ENCODE measurements at places on chromosomes 11 and 22.

GRCh38 chr11:91698845-91699244 lies 525.8 kb upstream of the FAT3 start:
- DNase-seq: no peak

DNA sequence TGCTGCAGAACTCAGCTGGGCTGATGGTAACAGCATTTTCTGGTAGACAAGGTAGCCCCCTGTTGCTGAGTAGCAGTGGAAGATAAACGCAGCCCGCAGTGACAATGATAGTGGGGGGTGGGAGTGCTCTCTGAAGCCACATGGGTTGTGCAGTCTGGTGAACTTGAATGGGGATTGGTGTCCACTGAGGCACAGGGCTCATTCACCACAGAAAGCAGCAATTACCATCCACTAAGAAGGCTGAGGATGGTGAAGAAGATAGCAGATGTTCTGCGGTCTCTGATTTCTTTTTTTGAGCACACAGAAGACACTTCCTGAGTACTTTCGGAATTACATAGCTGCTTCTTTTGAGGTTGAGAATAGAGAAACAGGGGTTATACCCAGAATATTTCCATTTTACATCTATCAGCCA lies 150.3 kb downstream of the LRRC4C start:
- DNase-seq: no peak

DNA sequence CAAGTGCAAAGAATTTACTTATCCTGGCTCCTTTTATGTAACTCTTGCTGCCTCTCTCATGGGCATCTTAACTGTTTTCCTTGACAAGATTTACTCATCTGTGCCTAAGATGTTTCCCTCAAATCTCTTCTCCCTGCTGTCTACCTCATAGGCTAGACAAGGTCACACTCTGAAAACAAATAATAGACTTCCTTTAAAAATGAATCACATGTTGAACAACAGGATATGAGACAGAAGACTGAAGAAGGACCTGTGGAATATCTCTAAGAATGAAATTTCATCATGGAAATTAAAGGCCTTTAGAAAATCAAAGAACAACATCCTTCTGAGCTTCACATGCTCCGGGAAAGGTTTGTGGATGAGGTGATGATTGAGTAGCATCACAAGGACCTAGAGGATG lies 6.0 kb upstream of the SCGB2A2 start:
- DNase-seq: no peak

GRCh38 chr11:118157186-118157895 lies 4.7 kb upstream of the SCN4B start:
- DNase-seq: no peak

- DNase-seq: no peak
Observed at GRCh38 chr11:100774132-100774531, 87.0 kb downstream of the ARHGAP42 start.

GRCh38 chr22:29343313-29343805 lies 27.9 kb upstream of the RASL10A start:
- no peak for DNase-seq

GRCh38 chr11:10731064-10731680 lies 19.9 kb upstream of the CTR9 start:
- DNase-seq: no peak

DNA sequence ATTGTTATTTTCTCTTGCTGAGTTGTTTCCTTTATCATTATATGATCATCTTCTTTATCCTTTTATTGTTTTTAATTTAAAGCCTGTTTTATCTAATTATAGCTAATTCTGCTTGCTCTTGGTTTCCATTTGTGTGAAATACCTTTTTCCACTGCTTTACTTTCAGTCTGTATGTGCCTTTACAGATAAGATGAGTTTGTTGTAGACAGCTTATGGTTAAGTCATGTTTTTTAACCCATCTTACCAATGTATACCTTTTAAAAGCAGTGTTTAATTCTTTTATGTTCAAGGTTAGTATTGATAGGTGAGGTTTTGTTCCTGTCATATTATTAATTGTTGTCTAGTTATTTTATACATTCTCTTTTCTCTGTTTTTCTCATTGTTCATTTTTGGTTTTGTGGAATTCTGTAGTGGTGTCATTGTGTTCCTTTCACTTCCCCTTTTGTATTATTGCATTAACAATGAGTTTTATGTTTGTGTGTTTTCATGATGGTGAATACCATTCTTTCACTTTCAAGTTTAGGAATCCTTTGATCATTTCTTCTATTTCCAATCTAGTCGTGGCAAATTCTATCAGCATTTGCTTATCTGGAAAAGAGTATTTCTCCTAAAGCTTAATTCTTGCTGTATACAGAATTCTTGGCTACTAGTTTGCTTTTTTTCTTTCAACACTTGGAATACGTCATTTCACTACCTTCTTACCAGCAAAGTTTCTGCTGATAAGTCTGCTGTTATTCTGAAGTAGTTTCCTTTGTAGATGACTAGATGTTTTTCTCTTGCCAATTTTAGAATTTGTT lies 21.8 kb downstream of the OR5AN1 start:
- DNase-seq: no peak
